ENCODE measurements at places on chromosomes 1 and 21.

- DNase-seq = no peak
Observed at GRCh38 chr1:110524311-110525248, 5.6 kb upstream of the KCNA10 start.

DNA sequence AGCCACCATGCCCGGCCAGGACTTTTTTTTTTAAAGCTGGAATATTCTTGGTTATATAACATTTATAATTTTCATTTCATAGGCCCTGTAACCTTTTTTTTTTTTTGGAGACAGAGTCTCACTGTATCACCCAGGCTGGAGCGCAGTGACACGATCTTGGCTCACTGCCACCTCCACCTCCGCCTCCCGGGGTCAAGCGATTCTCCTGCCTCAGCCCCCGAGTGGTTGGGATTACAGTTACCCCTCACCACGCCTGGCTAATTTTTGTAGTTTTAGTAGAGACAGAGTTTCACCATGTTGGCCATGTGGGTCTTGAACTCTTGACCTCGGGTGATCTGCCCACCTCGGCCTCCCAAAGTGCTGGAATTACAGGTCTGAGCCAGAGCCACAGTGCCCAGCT lies 12.6 kb downstream of the ZYG11B start:
- DNase-seq = no peak

DNA sequence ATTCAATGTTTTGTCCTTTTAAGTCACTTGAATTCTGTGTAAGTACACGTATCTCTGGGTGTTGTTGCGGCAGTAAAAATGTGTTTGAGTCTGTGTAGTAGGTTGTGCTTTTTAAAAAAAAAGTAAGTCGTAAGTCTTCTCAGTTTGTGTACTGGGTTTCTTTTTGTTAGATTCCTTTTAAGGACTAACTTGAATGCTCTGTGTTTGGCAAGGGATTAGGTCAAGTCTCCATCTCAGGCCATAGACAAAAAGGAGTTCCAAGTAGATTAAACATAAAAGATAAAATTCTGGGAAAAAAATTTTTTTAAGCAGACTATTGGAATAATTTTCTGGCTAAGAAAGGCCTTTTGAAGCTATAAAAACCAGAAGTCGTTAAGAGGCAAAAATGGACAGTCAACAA lies 113.1 kb downstream of the ATP5PO start:
- DNase-seq = no peak

DNA sequence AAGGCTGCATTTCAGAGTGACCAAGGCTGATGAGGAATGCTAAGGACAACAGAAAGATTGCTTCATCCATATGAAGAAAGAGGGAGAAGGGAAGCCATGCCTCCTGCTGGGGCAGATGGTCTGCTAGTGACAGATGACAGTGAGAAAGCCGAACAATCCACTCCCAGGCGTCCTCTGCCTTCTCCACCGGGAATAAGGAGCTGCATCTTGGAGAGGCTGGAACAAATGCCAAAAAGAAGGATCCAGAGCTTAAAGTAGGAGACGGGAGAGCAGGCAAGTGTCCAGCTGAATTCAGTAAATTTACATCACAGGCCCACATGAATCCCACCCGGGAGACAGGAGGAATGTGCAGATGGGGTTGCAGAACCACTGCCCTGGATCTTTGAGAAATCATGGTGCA lies 33.4 kb downstream of the DDX20 start:
- DNase-seq = no peak

GRCh38 chr1:118949315-118949714 lies 38.8 kb downstream of the TBX15 start:
- no peak for DNase-seq

- no peak for DNase-seq
Observed at GRCh38 chr1:209567698-209568175, 15.8 kb upstream of the CAMK1G start.
